ENCODE measurements at places on chromosomes 7 and 10.

GRCh38 chr7:36521911-36522310, 132.2 kb downstream of the ANLN start:
- no peak for DNase-seq

DNA sequence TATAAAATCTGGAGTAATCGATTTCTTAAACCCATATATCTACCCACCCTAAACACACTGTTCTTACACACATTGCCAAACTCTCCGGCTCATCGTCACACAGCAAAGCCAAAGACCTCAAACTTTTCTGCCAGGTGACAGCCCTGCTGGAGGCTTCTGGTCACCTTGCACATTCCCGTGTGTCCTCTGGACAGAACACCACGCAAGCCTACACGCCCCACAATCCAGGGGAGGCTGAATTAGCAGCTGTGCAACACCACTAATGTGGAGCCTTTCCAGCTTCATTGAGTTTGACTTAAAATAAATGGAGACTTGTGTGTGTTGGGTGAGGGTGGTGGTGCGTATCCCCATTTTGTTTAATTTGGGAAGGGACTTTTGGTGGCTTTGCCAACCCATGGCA, 38.4 kb downstream of the KLF6 start:
- no peak for DNase-seq

- DNase-seq, result peak; percentile 84
Measured at GRCh38 chr10:113679463-113680189, at the start of gene CASP7. Gene CASP7, plus strand, starts transcription at chr10:113679912. Its CDS starts 17,582 bp downstream, at chr10:113697494.

DNA sequence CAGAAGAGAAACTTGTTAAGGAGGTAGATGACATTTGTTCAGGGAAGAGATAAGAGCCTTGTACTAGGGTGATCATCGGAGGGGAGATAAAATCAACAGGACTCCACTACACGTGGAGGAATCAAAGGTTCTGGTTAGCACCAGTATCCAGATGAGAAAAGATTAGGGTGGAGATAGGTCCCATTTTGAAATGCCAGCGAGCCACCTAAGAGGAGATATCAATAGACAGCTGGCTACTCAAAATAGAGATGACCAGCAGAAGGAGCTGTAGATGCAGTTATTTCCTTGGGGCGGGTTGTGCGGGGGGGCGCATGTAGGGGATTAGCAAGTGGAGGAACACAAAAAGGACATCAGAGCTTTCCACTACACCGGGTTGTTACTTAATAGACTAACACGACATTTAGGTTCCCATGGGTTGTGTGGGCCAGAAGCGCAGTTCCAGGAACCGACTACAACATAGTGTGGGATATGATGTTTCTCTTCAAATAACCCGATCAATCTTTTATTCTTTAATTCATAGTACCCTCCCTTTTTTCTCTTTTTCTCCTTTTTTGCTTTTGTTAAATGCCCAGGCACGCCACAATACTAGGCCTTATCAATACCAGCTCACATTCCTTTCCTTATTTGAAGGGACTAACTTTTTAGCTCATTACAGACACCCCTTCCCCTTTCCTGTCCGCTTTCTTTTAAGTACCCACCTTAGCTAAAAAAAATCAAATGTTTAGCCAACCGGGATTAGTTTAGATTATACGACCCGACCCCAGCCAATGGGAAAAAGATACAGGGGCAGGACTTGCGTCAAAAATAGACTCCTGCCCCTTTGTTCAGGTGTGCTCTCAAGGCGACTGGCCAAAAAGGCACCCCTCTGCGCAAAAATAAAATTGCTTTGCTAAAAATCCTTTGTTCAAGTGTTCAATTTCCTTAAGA, 2.0 kb upstream of the KIF11 start:
- peak; percentile 74 for DNase-seq

DNA sequence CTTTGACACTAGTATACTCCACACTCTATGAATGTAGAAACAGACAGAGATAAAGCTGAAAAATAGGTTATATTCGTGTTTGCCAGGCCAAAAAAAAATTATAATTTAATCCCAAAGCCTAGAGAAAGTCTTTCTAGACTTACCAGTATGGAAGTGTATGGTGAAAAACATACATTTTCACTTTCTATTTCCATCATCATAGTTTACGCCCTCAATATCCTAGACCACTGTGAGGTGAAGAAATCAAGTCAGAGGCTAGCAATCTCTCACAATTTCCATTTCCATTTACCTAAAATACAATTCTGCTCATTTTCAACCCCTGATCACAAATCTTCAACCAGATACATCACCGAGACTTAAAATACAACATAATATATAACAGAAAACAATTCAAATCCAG, 16.2 kb downstream of the GPR22 start:
- no peak for DNase-seq

GRCh38 chr7:145474009-145474686, 638.3 kb upstream of the TPK1 start:
- no peak for DNase-seq

- no peak for DNase-seq
Measured at GRCh38 chr7:37095122-37095521, 353.5 kb downstream of the ELMO1 start.

- no peak for DNase-seq
Measured at GRCh38 chr10:109624939-109625338, 298.4 kb downstream of the XPNPEP1 start.

GRCh38 chr10:50438049-50438936, 185.5 kb downstream of the SGMS1 start:
- DNase-seq, result no peak

DNA sequence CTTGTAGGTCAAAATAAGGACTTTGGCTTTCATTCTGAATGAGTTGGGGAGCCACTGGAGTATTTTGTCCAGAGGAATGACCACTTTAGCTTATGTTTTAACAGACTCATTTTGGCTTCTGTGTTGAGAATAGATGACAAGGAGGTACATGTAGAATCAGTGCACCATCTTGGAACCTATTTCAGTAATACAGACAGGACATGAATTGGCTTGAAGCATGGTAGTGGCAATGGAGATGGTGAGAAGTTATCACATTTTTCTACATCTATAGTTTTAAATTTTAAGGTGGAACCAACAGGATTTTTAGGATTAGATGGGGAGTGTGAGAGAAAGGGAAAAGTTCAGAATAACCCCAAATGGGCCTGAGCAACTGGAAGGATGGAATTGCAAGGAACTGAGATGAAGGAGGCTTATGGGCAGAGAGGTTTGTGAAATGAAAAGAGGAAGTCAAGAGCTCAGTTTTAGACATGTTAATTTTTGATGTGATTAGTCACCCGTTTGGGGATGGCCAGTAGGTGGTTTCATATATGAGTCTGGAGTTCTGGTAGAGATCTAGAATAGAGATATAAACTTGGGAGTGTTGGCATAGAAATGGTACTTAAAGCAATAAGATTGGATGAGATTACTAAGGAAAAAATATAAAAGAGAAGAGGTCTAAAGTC, 89.2 kb upstream of the JAZF1 start:
- DNase-seq, result no peak

DNA sequence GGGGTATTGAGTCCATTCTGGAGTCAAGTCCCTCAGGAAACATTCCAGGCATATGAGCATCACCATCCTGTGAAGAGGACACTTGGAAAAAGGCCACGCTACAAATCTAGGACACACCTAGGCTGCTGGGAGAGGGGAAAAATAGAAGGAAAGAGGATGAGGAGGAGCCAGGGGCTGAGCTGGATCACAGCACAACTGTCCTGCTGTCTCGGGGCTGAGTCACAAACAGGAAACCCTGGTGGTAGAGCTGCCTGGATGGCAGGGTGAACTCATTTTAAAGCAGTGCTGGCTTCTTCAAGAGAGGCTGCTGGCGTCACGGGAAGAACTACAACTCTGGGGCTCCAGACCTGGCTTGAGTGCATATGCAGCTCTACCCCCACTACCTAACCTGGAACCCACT, 151.5 kb downstream of the RNF216 start:
- no peak for DNase-seq

DNA sequence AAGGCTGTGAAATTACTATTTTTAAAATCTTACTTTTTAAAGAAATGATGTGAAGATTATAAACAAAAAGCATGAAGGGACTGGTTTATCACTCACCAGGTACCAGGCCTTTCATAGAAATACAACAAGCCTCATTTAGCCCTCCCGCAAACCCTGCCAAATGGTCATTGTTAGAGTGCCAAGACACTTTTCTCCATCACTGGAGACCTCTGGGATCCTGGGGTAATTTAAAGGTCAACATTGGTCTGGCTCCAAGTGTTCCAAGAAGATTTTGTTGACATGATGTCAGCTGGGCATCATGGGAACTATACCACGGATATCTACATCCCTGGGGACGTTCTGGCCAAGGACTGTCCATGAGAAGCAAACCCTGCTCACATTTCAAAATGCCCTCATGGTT, 138.0 kb upstream of the FRMD4A start:
- no peak for DNase-seq

DNA sequence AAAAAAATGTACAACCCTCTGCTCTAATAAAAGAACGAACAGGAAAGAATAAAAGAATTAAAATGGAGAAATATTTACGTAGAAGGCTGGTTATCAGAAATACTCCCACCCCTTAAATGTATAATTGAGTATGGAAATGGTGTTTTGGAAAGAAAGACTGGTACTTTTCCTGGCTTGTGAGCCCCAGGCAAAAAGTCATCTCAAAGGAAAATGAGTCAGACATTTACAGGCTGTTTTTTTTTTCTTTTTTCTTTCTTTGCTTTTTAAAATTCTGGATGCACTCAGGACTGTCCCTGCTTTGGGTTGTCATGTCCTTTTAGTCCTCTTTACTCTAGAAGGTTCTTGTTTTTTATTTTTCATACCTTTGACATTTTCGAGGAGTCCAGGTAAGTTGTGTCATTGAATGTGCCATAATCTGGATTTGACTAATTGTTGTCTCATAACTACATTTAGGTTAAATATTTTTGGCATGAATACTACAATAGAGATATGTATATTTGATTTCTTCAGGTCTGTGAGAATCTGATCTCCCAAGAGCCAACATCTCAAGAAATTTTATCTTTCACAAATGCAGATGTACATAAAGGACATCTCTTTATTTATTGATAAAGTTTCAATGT, 313.0 kb upstream of the GLI3 start:
- DNase-seq, result no peak

GRCh38 chr7:35725280-35725680, 30.3 kb upstream of the HERPUD2 start:
- no peak for DNase-seq

- no peak for DNase-seq
Measured at GRCh38 chr10:64014281-64014680, 493.1 kb downstream of the REEP3 start.

DNA sequence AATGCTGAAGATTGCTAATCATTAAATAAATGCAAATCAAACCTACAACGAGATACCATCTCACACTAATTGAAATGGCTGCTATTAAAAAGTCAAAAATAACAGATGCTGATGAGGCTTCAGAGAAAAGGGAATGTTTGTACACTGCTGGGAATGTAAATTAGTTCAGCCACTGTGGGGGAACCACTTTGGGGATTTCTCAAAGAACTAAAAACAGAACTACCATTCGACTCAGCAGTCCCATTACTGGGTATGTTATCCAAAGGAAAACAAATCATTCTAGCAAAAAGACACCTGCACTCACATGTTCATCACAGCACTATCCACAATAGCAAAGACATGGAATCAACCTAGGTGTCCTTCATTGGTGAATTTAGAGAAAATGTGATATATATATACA, 379.0 kb upstream of the CNTNAP2 start:
- no peak for DNase-seq

DNA sequence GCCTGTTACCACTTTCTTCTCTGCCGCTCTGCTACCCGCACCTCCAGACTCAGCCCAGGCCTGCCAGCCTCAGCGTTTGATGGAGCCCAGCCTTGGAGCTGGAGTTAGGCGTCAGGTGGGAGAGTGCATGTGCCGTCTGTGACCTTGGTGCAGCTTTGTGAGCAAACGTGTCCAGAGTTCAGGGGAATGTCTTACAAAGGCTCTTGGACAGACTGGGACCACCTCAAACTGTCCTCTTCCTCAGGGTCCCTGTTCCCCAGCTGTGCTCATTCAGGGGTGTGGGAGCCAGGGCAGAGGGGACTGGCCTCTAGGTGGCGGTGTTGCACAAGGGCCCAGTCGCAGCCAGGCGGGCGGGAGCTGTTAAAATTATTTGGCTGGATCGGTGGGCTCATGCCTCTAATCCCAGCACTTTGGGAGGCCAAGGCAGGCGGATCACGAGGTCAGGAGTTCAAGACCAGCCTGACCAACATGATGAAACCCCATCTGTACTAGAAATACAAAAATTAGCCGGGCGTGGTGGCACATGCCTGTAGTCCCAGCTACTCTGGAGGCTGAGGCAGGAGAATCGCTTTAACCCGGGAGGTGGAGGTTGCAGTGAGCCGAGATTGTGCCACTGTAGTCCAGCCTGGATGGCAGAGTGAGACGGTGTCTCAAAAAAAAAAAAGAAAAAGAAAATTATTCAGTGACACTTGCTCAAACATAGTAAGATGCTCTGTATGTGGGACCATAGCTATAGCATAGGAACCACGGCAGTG, 89.2 kb downstream of the ADCY1 start:
- no peak for DNase-seq

DNA sequence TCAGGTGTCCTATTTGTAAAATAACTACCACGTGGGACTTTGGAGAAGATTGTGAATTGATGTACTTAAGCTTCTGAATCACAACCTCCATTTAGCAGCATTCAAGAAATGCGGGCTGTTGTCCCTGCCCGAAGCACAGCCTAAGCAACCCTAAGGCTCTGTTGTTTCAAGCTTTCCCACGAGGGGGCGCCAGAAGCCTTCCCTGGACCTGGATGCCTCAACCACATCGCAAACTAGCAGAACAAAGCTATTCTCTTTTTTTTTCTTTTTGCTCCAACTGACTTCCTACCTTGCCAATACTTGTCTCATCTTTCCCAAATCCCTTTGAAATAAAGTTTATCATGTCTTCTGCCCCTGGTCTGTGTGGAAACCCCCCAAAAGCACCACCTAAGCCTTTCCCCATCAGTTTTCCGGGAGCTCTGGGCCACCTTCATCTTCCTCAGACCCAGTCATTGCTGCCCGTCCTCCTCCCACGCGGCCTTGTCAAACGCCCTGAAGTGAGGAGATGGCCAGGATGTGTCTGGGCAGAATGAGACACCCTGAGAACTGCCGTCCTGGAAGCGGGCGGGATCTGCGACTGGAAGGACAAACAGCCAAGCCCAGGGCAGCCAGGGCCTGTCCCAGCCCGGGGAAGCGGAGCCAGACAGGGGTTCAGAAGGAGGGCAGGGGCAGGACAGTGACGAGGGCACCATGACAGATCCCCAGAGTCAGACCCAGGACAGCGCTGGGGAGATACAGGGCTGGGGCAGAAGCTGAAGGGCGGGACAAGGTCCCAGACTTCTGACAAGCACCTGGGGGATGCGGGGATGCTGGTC, 112.7 kb downstream of the SLIT1 start:
- DNase-seq, result peak; percentile 80

DNA sequence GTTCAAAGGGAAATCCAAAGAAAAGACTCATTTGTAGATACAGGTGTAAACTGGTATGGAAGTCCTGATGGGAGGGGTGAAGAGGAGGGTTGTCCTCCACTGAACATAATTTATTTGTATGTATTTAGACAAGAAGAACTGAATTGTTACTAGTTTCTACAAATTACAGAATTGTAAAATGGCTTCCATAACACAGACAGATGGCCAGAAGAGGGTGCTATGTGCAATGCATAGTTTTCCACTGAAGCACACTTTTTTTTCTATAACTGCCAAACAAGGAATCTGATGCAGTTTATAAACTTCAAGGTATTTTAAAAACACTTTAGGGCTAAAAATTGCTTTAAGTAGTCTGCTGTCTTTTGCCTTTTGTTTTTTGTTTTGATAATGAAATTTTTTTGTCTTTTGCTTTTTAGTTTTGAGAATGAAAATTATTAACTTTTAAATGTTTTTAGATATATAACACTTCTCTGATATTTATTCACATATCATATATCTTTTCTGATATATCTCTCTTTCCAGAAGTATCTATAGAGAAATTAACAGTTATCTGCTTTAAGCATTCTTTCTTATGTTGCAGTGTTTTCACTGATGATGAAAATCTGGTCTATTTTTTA, 58.5 kb downstream of the PHYHIPL start:
- DNase-seq, result peak; percentile 38

Data from hindlimb muscle (tissue), 1 donor.